Mucosa of gallbladder (tissue), 1 donor: ENCODE measurements at places on chromosomes 13 and 19. TPM values are rescaled to one million over a fixed set of nuclear protein-coding genes. Genes with fewer than 3 reads are reported as not detected.

GRCh38 chr13:113203507-113204377 lies 4.7 kb downstream of the PCID2 start:
- peak; percentile 52 for DNase-seq

Gene CGB7
- total RNA-seq, result 0.14 TPM

- DNase-seq, result peak; percentile 30
Observed at GRCh38 chr13:107450931-107451330, 764.4 kb downstream of the LIG4 start.

DNA sequence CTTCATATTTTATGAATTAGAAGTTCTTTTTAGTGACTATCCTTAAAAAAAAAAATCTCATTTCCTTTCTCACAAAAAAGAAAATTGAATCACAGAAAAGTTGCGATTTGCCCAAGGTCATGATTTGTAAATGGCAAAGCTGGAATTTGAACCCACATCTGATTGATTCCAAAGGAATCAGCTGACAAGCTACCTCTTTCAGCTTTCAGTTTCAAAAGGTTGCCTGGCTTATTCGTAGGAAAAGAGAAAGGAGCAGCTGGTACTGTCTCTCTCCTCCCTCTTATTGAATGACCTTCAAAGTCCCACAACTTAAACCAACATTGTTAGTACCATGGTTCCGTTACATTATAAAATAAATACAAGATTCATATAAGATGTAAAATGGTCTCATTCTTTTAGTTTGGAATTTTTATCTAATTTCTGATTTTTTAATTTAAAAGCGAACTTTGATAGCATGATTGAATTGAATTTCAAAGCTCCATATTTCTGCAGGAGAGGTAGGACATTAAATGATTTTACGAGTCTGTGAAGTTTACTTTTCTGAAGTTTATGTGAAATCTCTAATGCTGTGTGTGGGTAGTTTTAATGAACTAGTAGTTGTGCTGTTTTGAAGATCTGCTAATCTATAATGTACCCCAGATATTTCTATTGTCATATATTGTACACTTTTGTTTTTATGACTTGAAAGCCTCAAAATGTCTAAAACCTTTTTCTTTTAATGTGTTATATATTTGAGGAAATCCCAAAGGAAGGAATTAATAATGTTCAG lies 18.5 kb upstream of the KCTD4 start:
- DNase-seq, result peak; percentile 16

- no peak for DNase-seq
Observed at GRCh38 chr13:105569816-105570215, 965.6 kb downstream of the EFNB2 start.

GRCh38 chr19:38152461-38153379 lies 71.3 kb downstream of the DPF1 start:
- DNase-seq, result no peak

- DNase-seq, result no peak
Observed at GRCh38 chr13:47539317-47539716, 461.8 kb downstream of the SUCLA2 start.

- no peak for DNase-seq
Observed at GRCh38 chr19:18300930-18301717, 19.7 kb upstream of the JUND start.

DNA sequence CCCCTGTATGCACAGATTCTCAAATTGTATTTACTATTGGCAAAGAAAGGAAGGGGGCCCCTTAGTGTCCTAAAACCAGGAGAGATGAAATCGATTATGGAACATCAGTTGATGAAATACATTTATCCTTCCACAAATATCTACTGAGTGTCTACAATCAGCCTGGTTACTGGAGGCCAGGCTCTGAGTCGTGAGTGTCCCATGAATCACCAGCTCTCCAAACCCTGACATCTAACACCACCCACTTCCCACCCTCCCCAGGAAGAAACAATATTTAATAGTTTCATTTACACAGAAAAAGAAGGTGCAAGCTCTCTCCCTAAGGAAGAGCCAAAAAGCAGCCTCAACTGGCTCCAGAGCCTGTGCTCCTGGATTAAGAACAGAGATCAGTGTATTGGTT lies 25.2 kb downstream of the KCTD15 start:
- no peak for DNase-seq

GRCh38 chr19:18733196-18733647 lies 49.7 kb downstream of the CRTC1 start:
- DNase-seq, result peak; percentile 75

DNA sequence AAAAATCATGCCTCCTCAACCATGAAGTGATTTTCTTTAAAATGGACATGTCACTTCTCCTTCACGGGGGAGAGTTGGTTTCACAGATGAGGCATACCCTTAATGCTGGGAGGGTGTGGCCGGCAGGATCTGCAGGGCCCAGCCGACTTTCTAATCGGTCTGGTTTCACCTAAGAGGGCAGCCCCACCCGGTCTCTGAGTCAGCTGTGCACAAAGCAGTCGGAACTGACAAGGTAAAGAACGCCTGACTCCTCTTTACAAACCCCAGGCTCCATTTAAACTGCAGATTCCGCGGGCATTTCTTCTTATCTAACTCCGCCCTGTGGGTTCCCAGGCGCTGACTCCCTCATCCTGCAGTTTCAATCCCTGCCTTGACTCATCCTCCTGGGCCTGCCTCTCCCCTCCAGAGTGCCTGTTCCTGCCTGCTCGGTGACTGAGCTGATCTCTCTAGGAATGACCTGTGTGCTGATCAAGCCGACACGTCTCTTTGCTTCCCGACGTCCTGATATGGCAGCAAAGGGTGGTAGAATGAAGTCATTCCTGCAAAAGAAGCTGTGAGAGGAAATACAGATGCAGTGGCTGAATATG lies 63.4 kb downstream of the EFNB2 start:
- peak; percentile 31 for DNase-seq

- no peak for DNase-seq
Observed at GRCh38 chr19:12623361-12624031, 12.8 kb downstream of the ZNF791 start.

- DNase-seq, result no peak
Observed at GRCh38 chr19:28632371-28633080, 580.4 kb downstream of the UQCRFS1 start.

GRCh38 chr13:25237083-25237482 lies 50.2 kb downstream of the MTMR6 start:
- no peak for DNase-seq

GRCh38 chr19:33300894-33301143 lies 1.5 kb downstream of the CEBPA start:
- DNase-seq, result no peak
